HS-27A (cell line): ENCODE measurements at places on chromosomes 7 and 10.

- DNase-seq, result no peak
Observed at GRCh38 chr10:19958787-19959186, 142.6 kb downstream of the PLXDC2 start.

- DNase-seq, result no peak
Observed at GRCh38 chr7:137986252-137987017, 15.5 kb downstream of the CREB3L2 start.

DNA sequence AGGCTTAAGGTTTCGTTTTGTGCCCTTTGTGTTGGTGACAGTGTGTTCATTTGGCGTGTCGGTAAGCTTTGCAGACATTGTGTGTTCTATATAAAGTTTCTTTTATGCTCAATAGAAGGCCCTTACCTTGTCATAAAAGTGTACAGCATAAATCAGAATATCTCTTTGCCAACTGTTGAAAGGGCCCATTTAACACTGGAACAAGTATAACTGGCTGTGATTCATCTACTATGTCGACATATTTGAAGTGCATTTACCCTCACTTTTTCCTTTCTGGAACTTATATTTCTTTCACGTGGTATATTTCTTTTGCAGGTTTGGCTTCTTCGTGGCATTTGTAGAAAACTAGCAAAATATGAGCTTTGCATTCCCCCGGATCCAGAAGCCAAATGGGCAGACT, 32.7 kb downstream of the EEPD1 start:
- no peak for DNase-seq

- DNase-seq, result no peak
Observed at GRCh38 chr7:35038354-35038753, 1.1 kb upstream of the DPY19L1 start.

- no peak for DNase-seq
Observed at GRCh38 chr10:130627346-130628045, 491.3 kb downstream of the GLRX3 start.

DNA sequence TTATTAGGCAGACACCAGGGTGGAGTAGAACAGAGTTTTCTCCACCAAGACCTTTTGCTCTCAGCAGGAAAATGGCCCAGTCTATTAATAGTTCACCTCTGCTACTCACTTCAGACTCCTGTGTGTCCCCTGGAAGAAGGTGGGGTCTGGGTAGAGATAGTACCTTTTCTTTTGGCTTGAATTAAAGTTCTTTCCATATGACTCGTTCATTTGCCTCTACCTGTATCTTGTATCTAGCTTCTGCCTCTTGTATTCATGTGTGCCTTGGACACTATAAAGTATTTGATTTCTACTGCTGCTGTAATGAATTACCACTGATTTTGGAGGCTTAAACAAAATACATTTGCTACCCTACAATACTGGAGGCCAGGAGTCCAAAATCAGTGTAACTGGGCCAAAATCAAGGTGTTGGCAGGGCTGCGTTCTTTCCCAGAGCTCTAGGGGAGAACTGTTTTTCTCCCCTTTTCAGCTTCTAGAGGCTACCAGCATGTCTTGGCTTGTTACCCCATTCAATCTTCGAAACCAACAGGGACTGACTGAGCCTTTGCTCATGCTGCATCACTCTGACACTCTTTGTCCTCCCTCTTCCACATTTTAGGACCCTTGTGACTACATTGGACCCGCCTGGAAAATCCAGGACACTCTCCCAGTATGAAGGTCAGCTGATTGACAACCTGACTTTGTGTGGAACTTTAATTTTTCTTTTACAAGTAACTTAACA, 155.6 kb upstream of the PRSS58 start:
- no peak for DNase-seq

GRCh38 chr7:88268051-88268450, 38.6 kb downstream of the STEAP4 start:
- DNase-seq, result no peak

- no peak for DNase-seq
Observed at GRCh38 chr10:101356132-101356531, 2.2 kb downstream of the BTRC start.

DNA sequence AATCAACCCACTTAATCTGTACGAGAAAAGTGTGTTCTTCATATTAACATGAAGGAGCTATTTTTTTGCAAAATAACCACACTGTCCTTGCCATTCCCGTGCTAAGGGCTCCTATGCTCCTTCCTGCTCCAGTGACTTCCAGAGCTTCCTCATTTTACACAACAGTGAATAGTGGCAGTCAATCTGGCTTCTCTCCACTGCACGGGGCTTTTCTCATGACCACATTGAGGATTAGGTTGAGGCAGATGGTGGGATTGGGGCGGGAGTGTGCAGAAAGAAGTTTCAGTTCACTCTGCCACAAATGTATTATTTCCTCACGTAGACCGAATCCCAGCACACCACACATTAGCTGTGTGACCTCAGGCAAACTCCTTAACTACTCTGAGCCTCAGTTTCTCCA, 235.1 kb downstream of the ARHGAP12 start:
- no peak for DNase-seq

GRCh38 chr10:18505456-18506118, 145.8 kb downstream of the NSUN6 start:
- no peak for DNase-seq

GRCh38 chr7:2655870-2656614, 24.3 kb downstream of the TTYH3 start:
- no peak for DNase-seq

DNA sequence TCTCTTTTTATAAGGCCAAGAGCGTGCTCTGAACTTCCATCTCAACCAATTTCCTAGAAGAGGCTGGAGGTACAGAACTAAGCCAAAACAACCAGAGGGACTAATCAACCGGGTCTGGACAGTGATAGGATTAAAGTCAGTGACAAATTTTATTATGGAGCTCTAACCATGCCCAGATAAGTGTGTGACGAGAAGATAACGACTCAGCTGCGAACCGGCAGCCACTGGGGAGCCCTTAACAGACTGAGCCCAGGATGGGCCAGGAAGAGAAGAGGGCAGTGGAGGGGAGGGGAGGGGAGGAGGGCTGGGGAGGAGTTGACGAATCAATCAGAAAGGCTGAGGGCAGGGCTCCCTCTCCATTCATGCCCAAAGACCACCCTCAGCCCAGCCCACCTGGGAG, 119.9 kb downstream of the PLXNA4 start:
- DNase-seq, result no peak
